ENCODE measurements at places on chromosomes 5 and 9. TPM values are rescaled to one million over a fixed set of nuclear protein-coding genes. Genes with fewer than 3 reads are reported as not detected.

EIF4E1B gene
- total RNA-seq: not detected

OMD gene
- 22.1 TPM for total RNA-seq

GRM6 gene
- total RNA-seq: not detected

ENTREP1 gene
- total RNA-seq: not detected

MTAP gene
- 11.2 TPM for total RNA-seq

CREBRF gene
- total RNA-seq: 6.9 TPM

All from pericardium fibroblast (primary cell).